Fibroblast of gingiva (primary cell): ENCODE measurements at places on chromosomes 12 and 14.
A peak's percentile ranks its signal among the peaks of the same experiment; 100 is the strongest.

GRCh38 chr12:132887513-132888351 is at the start of gene CHFR:
Gene CHFR (minus strand): TSS chr12:132887605. CDS start chr12:132887328, 277 bp downstream.
- DNase-seq = peak; percentile 98

DNA sequence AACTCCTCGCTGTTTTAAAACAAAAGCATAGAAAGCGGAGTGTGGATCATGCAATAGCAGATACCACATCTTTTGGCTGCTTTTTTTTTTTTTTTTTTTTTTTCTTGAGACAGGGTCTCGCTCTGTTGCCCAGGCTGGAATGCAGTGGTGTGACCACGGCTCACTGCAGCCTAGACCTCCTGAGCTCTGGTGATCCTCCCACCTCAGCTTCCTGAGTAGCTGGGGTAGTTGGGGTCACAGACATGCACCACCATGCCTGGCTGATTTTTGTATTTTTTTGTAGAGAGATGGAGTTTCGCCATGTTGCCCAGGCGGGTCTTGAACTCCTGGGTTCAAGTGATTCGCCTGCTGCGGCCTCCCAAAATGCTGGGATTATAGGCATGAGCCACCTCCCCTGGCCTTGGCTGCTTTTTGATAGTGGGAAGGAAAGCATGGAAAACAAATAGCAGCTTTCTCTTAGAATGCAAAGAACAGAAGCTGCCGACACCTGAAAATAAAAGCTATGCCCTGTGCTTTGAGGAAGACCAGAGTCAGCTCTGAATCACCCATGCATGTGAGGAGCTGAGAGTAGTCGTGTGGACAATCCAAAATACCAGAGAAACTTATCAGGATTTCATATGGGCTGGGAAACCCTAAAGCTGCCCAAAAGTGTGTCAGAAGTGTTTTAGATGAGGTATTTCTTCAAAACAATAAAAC is 3.6 kb upstream of the ELK3 start:
- DNase-seq = no peak

DNA sequence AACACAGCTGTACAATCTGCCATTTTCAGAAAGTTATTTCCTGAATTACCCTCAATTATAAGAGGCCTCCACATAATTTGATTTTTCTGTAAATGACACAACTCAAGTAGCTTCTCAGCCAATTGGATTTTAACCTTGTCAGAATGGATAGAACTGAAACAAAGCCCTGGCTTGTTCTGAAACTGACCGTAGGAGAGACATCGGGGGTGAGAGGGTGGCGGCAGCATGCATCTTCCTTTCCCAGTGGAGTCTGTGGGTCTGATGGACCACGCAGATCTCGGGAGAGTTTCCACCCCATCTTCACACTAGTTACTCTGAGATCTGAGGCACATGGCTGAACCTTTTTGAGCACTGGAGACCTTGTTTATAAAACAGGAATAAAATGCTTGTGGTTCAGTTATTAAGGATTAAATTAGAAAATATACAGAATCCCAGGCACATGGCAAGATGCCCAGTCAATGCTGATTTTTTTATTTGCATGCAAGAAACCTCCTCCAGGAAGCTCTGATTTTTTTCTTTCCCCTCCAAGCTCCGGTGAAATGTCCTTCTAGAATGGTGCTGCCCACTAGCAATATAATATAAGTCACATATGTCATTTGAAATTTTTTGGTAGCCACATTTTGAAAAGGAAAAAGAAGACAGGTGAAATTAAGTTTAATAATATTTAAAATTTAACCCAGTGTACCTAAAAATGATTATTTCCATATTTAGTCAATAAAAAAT is 153.9 kb downstream of the CHST11 start:
- no peak for DNase-seq

DNA sequence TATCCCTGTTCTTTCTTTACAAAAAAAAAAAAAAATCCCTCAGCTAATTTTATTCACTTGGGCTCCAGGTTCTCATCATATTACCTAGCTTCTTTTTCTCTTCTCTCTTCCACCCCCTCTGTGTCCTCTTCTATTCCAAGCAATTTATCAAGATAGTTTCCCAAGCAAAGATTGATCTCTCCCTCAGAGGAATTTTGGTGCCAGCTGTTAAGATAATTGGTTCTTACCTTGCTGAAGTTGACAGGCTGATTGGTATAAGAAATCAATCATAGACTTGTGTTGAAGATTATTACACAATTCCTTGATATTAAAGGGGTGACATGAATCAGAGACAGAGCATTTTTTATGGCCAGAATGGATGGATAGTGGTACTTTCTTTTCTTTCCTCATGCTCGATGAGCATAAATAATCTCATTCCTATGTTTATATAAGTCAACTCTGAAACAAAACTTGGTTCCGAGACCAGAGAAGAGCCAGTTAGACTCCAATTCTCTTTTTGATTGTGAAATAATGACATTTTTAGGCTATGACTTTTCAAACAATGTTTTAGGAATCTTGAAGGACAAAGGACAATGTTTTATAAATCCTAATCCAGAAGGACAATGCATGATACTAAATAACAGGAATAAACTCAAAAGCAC is 264.1 kb upstream of the PRKD1 start:
- peak; percentile 46 for DNase-seq

GRCh38 chr14:74710480-74710879 is 2.4 kb downstream of the AREL1 start:
- no peak for DNase-seq

- DNase-seq = no peak
These were observed 51.2 kb downstream of the TESPA1 start for GRCh38 chr12:54933376-54933775.

DNA sequence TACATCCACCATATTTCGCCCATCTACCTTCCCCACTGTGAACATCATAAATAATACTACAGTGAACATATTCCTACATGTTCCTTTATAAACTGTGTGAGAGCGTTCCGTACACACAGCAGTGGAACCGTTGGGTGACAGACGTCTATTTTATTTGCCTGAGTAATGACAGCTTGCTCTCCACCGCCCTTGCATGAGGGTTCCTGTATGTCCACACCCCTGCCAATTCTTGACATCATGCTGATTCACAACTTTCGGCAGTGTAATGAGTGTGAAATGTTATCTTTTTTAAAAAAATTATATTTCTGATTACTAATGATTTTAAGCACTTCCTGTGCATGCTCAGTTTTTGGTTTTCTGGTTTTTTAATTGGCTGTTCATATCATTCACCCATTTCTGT is 4.3 kb upstream of the RAD52 start:
- peak; percentile 23 for DNase-seq

DNA sequence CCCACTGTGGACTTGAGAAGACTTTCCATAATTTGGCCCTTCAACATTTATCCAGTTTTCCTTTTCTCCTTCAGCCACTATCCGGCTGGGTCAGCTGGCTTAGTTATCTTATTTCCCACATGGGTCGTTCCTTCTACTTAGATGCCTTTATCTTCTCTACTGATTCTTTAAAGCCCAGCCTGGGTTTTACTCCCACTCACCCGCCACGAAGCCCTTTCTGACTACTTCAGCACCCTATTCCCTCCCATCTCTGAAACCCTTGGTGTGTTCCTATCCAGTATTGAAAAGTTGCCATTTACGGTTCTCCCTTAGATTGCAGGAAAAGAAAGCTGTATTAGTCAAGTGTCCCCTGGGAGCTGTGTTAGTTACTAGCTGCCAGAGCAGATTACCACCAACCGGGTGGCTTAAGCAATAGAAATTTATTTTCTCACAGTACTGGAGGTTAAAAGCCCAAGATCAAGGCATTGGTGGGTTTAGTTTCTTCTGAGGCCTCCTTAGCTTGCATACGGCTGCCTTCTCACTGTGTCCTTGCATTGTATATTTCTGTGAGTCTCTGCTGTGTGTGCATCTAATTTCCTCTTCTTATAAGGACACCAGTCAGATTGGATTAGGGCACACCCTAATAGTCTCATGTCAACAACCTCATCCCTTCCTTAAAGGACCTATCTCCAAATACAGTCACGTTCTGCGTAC is 105.5 kb downstream of the GPATCH2L start:
- DNase-seq = peak; percentile 70

DNA sequence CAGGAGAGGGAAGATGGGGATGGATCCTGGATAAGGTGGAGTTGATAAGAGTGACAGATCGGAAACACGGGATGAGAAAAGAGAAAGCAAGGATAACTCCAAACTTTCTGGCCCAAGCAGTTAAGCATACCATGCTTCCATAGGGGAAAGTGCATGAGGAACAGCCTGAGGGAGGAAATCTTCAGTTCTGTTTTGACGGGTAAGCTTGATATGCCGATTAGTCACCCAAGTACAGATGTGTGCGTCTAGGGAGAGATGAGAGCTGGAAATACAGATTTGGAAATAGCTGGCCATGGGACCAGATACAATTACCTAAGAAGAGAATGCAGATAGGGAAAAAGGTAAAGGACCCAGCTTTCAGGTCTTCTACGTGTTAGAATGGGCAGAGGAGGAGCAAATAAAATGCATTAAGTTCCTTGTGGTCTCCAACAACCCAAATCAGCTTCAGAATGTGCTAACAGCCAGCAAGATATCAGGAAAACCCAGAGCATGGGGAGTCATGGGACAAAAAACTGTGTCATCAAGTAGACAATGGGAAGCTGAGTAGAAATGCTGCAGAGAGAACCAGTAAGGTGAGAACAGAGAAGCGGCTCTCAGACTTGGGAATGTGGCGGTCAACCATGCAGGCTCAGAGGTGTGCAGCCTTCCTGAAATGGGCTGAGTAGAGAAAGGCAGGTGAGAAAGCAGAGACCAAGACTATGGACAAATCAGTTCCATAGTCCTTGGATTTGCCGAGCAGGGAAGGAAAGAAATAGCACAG is 56.3 kb downstream of the PPP1R36 start:
- DNase-seq = no peak

DNA sequence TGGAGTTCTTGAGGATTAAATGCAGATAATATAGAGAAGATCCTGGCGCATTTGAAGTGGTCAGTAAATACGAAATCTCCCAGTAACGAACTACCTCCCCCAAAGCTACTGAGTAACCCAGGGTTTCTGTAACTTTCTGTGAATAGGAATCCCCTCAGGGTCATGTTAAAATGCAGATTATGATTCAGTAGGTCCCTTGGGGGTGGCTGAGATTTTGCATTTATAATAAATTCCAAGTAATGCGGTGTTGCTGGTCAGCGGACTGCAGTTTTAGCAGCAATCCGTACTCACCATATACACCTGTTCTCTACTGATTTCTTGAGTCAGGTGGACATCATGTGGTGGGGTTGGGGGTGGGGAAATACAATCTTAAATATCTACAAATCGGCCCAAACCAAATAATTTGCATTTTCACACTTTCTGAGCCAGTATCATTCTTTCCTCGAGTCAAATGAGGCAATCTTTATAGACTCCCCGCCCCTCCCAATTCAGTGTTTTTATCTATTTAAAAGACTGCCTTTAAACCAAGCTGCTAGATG is 868 bp downstream of the SPATA7 start:
- no peak for DNase-seq

GRCh38 chr12:6077692-6078083 is 46.8 kb downstream of the VWF start:
- no peak for DNase-seq

GRCh38 chr14:58814466-58814865 is 176.7 kb downstream of the DACT1 start:
- no peak for DNase-seq

GRCh38 chr12:29255042-29255441 is 106.0 kb downstream of the FAR2 start:
- DNase-seq = no peak

DNA sequence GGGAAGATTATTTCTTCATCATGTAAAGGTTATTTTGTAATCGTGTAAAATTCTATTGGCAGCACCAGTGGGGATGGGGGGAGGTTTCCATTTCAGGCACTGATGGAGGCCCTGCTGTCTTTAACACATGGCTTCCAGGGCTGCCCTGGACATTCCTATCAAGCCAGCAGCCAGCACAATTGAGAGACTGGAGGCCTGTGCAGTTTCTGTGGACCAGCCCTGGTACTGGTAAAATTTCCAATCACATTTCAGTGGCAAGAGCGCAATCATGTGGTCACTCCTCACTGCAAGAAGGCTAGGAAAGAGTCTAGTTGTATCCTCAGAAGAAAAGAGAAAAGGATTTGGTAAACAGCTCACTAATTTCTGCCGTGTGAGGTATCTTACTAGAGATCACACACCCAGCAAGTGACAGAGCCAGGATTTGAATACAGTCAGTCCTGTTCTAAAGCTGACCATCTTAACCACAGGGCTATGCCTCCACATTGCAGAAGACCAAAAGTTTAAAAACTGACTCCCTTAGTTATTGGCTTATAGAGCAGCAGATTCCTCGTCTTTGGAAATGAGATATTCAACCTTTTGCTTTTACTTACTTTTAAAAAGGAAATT is 179.4 kb upstream of the ARHGAP5 start:
- peak; percentile 47 for DNase-seq
